ENCODE measurements at places on chromosomes 16 and 17.

- no peak for DNase-seq
These were observed 15.4 kb downstream of the FOXF1 start for GRCh38 chr16:86525696-86526095.

- DNase-seq: no peak
These were observed 3.3 kb upstream of the ITGAM start for GRCh38 chr16:31256466-31256865.

- no peak for DNase-seq
These were observed 10.3 kb downstream of the ITGAX start for GRCh38 chr16:31365131-31365865.

DNA sequence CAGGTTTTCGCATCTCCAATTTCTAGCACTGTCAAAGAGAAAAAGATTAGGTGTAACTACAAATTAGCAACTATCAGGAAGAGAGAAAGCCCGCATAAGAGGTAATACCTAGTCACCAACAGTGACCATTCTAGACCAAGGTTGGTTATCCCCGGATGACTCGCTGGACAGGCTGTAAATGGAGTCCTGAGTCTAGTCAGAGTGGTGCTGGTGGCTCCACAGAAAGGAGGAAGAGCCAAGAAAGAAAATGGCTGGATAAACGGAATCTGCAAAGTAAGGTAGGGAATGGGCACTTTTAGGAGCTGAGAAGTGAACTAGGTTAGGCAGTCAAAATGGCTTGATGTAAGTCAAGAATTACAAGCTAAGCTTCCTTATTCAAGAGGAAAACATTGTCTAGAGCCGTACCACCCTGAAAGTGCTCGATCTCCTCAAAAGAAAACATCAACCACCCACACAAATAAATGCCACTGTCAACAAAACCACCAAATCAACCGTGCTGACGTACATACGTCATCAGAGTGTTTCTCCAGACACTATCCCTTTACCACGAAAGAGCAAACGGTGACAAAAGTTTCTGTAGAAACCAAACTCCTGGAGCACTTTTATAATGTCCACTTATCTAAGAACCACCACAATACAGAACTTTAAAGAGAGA is 2.2 kb downstream of the GSPT1 start:
- DNase-seq: no peak

GRCh38 chr17:38900978-38901656 is 24.3 kb upstream of the LASP1NB start:
- peak; percentile 64 for DNase-seq

Measured in left cardiac atrium (tissue), 4 donors.